ENCODE measurements at places on chromosomes 12 and 14. TPM values are rescaled to one million over a fixed set of nuclear protein-coding genes. Genes with fewer than 3 reads are reported as not detected.

- no peak for DNase-seq
Measured at GRCh38 chr12:20319366-20319765, 49.0 kb upstream of the PDE3A start.

DNA sequence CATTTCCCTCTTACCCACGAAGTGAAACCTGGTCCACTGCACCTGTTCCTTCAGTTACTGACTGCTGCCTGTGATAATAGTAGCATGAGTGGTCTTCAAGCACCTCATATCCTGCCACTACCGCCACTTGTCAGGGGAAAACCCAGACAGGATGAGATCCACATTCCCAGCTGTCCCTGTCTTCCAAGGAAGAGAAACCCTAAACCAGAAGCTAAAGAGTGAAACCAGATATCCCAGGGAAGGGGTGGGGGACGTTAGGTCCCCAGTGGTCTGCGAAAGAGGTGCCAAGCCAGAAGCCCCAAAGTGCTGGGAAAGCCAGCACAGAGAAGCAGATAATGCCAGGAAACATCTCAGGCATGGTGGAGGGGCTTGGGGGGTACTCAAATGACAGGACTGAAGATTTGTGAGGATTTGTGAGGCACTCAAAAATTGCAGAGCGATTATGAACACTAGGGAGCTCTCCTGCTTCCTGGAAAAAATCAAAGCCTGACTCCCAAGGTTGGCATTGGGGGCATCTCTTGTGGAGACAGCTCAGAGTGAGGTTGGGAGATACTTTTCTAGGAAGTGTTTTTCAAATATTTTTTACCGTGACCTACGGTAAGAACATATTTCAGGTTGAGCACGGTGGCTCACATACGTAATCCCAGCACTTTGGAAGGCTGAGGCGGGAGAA is 77.9 kb downstream of the TMEM30B start:
- no peak for DNase-seq

Gene PMEL
- total RNA-seq: 0.84 TPM

DNA sequence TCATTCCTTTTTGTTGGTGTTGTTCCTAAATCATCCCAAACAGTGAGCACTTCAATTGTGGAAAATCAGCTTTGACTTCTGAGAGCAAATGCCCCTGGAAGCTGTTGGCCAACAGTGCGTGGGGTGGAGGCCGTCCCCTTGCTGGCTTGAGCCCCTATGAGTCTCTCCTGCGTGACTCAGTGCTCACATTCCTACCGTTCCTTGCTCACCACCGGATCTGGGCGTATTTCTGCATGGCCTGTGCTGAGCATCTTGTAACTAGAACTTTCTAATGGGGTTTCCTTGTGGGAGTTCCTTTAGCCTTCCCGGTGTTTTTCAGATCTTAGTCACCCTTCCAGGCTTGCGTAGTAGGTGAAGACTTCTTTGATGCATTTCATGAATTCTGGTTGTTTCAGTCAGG is 14.7 kb downstream of the SERPINA1 start:
- DNase-seq: peak; percentile 95

GRCh38 chr14:64877846-64878245 is 1.9 kb downstream of the SPTB start:
- DNase-seq: no peak

DNA sequence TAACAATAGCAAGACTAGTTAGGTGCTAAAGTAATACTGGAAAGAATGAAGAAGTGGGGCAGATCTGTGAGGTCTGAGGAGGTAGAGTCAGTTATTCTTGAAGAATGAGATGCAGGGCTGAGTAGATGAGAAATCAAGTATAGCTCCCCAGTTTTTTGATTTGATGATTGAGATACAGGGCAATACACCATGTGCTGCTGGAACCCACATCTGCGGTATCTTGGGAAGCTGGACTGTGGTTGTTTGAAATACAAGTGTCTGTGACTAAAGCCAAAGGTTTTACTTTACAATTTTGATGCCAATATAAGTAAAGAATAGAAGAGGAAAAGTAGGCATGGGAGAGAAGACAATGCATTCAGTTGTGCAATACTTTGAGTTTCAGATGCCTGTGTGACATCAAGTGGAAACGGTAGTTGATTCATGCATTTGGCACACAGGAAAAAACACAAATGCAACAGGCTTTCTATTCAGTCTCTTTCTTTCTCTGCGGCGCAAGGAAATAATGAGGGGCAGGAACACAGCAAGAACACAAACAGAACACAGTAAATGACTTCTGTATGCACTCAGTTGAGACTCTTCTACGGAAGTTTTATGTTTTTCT is 190.2 kb upstream of the SLC38A2 start:
- DNase-seq: peak; percentile 87

GRCh38 chr12:109981311-109981710 is 14.9 kb downstream of the GIT2 start:
- DNase-seq: no peak

- DNase-seq: no peak
Measured at GRCh38 chr14:69880893-69881292, 1.7 kb downstream of the SMOC1 start.

Gene TMEM132D
- 0.98 TPM for total RNA-seq

Gene OVCH1
- not detected for total RNA-seq

- peak; percentile 58 for DNase-seq
Measured at GRCh38 chr12:108724054-108724889, 7.0 kb downstream of the CORO1C start.

GRCh38 chr12:34105392-34105933 is 83.2 kb downstream of the ALG10 start:
- DNase-seq: no peak

Gene TSPAN19
- not detected for total RNA-seq

DNA sequence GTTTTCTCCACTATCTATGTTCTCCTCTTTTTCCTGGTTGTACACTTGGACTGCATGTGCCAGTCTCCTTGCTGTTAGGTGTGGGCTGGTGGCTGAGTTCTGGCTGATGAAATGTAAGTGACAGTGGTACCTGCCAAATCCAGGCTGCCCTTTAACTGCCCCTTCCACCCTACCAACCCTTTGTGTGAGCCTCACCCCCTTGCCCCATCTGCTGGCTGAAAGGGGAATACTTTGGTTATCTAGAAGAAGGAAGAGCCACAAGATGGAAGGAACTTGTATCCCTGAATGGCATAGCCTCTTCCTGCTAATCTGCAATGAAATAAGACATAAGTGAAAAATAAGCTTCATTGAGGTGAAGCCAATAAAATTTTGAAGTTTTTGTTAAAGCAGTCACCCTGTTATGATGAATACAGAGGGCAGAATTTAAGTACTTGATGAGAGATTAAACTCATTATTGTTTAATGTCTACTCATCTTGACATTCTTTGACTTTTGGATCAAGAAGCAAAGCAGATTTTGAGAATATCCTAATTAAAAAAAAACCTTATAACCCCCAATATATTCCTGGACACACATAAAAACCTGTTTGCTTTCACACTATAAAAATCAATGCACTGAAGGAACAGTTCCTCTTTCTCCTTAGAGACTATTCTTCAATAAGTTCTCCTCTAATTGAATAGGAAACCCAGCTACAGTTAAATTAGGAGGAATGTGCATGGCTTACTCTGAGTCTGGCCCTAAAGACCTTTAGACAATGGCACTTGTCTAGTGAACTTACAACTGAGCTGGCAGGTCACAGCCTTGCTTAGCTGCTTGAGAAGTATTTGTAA is 262.6 kb upstream of the BTG1 start:
- DNase-seq: peak; percentile 33

DNA sequence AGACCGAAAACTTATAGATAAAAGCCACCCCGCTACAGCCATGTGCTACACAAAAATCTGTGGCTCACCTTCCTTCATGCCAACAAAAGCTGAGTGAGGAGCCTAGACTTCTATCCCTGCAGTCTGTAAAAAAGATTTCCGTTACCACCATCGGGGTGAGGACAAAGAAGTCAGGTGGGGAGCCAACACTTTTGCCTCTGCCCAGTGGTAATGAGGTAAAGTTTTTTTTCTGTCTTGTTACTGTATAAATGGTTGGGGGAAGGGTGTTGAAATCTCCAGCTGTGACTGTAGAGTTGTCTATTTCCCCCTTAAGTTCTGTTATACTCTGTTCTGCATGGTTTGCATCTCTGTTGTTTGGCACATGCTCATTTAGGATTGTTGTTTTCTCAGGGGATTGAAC is 707.8 kb downstream of the FLRT2 start:
- DNase-seq: no peak

DNA sequence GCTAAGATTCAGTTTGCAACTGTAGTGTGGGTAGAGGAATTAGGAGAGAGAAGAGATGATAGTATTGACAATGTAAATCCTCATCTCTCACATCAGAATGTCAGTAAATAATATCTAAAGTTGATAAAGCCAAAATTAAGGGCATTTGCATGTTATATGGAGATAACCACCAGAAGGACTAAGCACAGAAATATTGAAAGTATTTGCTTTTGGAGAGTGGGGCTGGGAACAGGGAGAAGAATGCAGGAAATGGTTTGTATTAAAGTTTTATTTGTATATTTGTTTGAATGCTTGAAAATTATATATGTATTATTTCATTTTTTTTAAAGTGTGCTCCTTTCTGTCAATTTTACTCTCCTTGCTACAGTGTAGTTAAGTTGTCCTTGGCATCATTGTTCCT is 491.4 kb downstream of the APAF1 start:
- DNase-seq: no peak

Gene KIF5A
- total RNA-seq: 1.9 TPM

Gene RFX4
- not detected for total RNA-seq

Gene RGS6
- total RNA-seq: not detected

Gene MSI1
- total RNA-seq: not detected

DNA sequence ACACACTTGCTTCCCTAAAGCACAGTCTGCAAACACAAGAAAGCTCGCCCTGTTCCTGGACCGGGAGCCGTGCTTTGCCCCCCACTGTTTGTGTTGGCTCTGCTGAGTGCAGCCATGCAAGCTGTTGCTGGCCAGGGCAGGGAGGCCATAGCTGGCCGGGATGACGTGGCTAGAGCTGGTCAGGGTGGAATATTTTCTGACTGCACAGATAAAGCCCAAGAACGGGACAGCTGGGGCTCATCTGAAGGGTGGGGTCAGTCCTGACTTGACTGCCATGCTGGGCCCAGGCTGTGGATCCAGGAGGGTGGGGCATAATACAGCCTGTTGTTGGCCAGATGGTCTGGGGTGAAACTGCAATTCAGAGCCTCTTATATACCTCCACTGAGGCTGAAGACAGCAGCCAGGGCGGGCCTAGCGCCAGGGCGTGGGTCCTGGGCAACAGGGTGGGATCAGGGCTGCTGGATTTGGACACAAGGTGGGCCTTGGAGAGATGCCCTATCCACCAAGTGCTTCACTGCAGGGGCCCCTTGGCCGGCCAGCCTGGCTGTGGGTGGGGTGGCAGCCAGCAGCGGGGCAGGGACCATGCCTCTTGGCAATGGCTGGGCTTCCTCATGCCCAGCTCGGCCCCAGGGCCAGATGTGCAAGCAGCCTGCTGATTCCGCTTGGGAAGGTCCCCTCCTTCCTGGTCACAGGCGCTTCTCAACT is 14.8 kb downstream of the KMT5A start:
- DNase-seq: no peak

GRCh38 chr14:32403688-32404087 is 74.6 kb downstream of the AKAP6 start:
- no peak for DNase-seq

Gene STAC3
- total RNA-seq: 0.84 TPM

GRCh38 chr14:69540654-69541335 is 33.9 kb downstream of the CCDC177 start:
- DNase-seq: no peak

DNA sequence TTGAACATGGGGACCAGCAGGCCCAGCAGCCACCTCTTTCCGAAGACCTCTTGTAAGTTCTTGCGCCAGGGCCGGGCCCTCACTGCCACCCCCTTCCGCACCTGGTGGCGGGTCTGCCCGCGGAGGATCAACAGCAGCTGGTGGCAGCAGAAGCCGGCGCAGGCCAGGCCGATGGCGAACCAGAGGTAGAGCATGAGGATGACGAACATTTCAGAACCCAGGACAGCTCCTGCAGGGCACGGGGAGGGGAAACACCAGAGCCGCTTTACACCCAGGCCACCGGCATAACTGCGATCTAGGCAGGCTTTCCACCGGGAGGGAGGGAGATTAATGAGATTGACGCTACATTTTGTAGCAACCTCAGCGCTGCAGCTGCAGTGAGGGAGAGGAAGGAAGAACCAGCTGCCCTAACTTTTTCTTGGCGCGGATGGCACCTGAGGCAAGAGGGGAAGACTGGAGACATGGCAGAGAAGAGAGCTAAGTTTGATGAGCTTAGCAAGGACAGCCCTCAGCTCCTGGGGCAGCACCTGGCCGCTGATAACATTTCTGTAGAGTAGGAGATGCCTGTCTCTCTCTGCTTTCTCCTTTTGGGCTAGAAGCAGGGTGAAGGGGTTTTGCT is 7.8 kb downstream of the ZDHHC22 start:
- DNase-seq: peak; percentile 61

DNA sequence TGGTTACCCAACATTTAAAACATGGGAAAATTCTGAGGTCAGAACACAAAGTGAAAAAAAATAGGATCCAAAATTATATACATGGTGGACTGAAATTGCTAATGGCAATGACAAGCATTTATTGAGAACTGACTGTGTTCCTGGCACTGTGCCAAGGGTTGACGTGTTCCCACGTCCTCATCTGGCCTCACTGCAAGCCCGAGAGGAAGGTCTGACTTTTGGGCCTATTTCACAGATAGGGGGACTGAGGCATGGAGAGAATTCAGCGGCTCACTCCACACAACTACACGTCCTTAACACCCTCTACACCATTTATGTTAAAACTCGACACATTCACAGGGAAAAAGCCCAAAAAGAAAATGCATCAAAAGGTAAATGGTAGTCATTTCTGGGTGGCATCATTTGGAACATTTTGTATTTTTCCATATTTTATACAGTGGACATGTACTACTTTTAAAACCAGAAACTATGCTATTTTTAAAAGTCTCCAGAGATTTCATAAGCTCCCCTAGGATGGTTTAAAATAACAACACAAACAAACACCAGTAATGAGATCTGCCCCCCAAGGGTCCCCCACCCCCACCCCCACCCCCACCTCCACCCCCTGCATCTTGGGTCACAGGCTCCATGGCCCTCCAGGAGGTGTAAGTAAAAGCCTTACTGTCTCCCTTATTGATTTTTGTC is 27.7 kb downstream of the CLMN start:
- peak; percentile 61 for DNase-seq

DNA sequence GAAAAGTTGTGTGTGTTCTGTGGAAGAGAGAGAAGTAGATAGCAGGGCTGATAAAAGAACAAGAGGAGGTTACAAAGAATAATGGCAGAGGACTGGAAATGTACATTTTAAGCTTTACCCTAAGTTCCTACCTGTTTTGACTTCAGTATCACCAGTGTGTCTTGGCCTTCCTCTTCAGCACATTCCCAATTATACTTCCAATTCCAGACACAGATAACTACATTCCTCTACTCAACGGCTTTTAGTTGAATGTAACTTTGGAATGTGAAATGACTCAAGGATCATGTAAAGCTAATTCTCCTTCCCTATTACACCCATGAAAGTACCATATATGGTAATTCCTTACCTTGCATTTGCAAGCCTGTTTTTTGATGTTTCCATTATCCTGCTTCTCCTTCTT is 5.0 kb downstream of the MGST1 start:
- peak; percentile 39 for DNase-seq

Gene SLC6A13
- not detected for total RNA-seq

- DNase-seq: no peak
Measured at GRCh38 chr12:53950789-53951576, 3.7 kb upstream of the HOXC12 start.

All from RPMI7951 (cell line).